ENCODE measurements at places on chromosomes 3 and 15.

GRCh38 chr15:57283774-57284503 is 92.4 kb upstream of the CGNL1 start:
- DNase-seq, result no peak

DNA sequence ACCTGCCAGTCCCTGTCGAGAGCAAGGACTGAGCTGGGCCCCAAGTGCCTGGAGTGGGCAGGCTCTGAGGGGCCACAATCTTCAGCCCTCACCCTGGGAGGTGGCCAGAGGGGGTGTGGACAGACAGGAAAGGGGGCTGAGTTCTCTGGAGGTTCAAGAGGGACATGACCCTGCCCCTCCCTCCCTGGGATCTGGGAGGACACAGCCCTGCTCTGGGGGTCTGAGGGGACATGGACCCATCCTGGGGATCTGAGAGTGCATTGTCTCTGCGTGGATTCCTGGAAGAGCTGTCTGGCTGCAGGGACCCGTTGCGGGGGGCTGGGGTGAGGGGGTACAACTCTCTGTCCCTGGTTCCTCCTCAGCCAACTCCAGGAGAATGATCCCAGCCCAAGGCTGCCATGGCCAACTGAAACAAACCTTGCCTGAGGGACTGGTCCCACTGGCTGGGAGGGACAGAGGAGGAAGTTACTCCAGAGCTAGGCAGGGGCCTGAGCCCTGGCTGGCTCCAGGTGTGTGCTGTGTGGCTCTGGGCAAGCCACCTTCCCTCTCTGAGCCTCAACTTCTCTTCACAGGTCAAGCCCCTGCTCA is 29.0 kb downstream of the PTH1R start:
- DNase-seq, result no peak

DNA sequence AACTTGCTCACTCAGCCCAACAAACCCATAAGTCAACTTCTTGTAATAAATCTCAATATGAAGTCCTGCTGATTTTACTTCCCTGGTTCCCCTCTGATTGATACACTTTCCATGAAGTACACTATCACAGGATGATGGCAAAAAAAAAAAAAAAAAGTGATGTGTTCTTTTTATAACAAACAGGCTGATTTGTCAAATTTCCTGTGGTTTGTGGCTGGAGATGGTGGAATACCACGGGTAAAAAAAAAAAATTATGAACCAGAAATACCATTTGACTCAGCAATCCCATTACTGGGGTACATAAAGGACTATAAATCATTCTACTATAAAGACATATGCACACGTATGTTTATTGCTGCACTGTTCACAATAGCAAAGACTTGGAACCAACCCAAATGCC is 10.7 kb upstream of the SERPINI2 start:
- no peak for DNase-seq

- DNase-seq, result no peak
Measured at GRCh38 chr15:84731774-84732173, 15.8 kb upstream of the SEC11A start.

DNA sequence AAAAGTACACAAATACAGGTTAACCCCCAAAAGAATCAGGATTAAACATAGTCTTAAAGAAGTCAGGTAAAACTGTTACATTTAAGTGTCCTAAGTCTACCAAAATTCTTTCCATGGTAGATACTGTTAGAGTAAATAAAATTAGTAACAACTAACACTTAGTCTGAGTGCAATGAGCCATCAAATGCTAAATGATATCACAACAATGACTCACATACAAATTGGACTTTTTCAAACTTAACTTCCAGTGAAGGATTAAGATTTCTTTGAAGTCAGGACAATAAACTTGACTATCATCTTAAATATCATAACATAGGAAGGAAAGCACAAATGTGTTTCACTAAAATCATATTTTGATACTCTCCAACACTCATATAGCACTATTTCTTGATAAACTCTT is 43.9 kb downstream of the ZNF148 start:
- DNase-seq, result no peak

DNA sequence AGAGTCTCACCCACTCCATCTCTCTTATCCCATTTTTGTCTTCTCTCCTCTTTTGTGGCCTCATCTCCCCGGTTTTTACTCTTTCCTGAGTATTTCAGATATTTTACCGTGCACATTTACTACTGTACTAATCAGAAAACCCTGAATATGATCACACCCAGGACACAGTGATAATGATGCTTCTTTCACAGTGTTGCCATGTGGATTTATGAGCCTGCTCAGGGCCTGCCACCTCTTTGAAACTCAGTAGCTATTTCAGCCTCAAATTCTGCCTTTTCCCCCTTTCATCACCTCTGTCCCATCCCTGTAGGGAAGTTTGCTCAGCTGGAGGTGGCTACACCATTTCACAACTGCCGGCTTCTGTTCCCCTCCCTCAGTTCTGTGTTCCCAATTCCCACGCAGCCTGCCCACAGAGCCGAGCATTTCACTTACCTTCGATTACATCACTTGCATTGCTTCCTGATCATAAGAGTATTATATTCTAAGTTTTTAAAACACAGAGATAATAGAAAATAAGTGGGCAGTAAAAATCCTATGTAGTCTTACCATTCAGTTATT is 33.2 kb downstream of the ARNT2 start:
- DNase-seq, result no peak

GRCh38 chr3:39784922-39785321 is 24.5 kb upstream of the MYRIP start:
- no peak for DNase-seq

- no peak for DNase-seq
Measured at GRCh38 chr15:37124331-37124730, 24.0 kb upstream of the MEIS2 start.

- DNase-seq, result no peak
Measured at GRCh38 chr3:143226678-143227291, 107.2 kb downstream of the CHST2 start.

DNA sequence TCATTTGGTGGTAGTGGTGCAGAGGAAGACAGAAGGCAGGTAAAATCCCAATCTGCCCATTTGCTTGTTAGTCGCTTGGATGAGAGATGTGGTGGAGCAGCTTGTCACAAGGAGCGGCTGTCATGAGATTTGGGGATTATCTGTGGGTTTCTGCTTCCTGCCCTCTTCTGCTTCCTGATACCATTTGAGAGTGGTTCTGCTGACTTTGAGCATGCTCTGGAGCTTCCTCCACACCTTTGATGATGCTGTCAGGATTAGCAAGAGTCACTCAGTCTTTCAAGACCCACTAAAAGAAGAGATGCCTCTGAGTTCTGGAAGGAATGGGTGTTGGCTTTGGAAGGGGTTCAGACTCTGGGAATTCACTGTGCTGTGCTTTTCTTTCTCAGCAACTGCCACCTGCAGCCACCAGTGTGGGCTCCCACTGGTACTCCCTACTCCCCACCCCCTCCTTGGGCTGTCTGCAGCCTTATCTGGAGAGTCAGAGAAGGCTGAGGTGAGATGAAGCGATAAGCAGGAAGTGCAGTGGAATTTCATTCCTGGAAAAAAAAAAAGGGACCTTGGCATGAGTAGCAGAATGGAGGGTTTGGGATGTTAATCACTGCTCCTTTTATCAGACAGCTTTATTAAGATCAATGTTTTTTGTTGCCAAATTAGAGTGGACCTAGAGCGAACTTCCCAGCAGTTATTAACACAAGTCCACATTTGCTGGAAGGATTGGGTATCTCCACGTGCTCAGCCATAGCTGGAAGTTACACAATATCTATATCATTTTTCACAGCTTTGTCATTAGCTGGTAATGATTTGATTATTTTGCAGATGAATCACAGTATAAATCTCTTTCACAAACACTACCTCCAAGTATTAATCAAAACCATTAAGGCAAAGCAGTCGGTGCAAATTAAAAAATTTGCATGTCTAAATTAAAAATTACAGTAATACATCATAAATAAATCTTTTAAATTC is 233.0 kb upstream of the SATB1 start:
- DNase-seq, result no peak

GRCh38 chr3:107690522-107691138 is 167.9 kb downstream of the BBX start:
- DNase-seq, result peak; percentile 38

DNA sequence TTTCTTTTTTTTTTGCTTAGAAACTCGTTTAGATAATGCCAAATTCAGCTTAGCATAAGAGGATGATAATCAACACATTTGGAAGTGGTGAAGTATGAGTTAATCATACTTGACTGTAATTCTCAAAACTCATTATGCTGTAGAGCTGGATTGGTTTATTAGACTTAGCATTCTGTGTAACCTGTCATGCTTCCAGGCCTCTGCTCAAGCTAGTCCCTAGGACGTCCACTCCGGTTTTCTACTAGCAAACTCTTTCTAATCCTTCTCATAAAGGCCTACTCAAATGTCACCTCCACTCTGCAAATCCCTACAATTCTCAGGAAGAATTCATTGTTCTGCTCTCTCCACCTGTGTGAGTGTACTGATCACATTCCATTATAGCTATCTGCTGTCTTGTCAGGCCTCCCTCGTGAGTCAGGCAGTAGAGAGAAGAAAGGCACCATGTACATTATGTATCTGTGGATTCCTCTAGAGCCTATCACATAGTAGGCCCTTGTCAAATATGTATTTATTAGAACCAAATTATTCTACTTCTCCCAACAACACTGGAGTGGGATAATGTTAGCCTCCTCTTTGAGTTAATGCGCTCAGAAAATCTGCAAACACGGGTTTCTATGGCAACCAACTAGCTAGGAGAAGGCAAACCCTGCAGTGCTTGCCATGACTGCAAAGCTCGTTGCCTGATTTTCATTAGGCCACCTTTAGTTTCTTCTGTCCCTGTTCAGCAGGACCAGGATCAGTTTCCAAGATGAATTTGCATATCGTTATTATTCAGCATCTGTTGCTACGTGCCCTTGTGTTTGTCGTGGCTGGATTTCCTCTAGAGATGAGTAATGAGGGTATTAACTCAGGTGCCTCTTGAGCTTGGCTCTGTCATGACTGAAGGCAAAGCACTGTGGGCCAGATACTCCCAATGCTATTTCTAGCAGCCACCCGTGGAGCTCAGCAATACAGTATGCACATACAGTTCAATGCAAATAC is 30.7 kb downstream of the ATP13A5 start:
- no peak for DNase-seq

- no peak for DNase-seq
Measured at GRCh38 chr3:184186184-184186901, at the start of gene ABCF3. Gene ABCF3 (plus strand): TSS chr3:184186199. CDS start chr3:184186208, 9 bp downstream.

DNA sequence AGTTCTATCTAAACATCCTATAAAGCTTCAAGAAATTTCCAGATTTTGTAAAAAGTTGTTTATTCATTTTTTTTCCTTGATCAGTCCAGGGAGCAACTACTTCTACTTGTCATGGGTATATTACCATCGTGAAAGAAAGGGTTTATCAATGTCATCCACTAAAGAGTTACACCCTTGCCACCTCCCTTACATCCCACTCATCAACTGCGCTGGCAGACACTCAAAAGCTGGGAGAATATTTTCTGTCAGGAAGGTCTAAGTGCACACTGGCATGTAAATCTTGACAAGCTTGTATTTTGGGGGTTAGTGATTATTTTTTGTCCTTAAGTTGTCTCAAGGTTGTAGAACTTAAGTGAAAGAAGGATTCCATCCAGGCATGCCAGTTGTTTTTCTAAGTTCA is 188.3 kb upstream of the ARL6 start:
- no peak for DNase-seq

- no peak for DNase-seq
Measured at GRCh38 chr3:112973325-112974177, 1.4 kb downstream of the CD200R1 start.

DNA sequence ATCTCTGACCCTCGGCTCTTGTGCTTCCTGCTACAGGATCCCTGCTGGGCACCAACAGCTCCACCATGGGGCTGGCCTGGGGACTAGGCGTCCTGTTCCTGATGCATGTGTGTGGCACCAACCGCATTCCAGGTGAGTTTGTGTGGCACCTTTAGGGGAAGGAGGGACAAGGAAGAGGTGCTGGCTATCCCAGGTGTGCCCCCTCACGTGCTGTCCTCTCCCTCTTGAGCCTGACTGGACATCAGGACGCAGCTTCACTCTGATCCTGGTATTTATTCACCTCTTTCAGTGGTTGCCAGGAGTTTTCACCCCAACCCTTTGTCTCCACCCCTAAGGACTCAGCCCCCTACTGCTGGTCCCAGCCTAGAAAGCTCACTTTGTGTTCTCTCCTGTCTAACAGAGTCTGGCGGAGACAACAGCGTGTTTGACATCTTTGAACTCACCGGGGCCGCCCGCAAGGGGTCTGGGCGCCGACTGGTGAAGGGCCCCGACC is 960 bp downstream of the THBS1 start:
- no peak for DNase-seq

DNA sequence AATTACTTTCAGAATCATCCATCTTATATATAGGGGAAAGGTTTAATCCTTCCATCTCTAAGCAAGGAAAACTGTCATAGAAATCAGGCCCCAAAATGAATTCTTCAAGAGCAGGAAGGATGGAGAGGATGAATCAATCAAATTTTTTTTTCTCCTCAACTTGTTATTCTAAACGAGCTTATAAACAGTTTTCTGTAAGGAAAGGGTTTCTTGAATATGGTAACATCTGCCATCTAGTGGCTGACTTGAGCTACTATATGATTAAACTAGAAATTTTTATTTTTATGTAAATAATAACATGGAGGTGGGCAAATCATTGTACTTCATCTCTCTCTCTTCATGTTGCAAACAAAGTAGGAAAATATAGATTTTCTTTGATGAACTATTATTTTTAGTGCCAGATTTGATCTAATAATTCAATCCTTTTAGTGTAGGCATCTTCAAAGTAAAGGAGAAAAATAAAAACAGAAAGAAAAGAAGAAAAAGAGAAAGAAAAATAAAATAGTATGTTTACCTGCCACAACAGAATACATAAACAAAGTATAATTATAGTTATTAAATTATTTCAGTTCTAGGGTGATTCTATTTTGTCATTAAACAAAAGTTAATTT is 146.6 kb downstream of the SERPINI1 start:
- peak; percentile 34 for DNase-seq

GRCh38 chr3:133368371-133369067 is 31.3 kb upstream of the BFSP2 start:
- DNase-seq, result no peak

DNA sequence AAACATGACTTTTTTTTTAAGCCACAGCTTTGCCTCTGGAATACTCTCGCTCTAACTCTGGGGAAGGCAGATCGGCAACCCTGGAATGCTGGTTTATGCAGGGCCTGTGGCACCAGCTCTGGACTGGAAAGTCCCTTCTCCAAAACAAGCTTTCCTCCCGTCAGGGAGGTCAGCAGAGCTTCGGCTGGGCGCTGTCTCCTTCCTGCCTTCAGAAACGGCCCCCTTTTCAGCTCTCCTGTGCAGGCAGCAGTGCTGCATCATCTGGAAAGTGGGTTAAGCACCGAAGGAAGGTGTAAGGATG is 42.7 kb upstream of the SKOR1 start:
- no peak for DNase-seq

DNA sequence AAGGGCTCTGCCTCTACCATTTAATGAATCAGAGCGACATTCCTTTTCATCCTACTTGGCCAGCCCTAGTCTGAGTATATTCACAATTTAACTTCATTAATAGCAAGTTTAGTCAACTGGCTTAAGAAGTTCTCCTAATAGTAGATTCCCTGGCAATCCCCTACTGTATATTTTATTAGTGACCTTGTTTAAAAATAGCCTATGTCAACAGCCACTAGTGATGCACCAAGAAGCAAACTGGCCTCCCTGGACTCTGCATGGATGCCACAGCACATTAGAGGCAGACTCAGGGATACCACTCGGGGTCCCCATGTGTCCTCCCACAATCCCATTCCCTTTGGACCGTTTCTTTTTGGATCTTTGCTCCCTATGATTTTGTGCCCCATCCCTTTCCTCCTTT is 83.6 kb downstream of the THSD4 start:
- no peak for DNase-seq

- DNase-seq, result no peak
Measured at GRCh38 chr15:79831604-79832003, 65.2 kb downstream of the MTHFS start.
